ENCODE measurements at places on chromosomes 4 and X.

GRCh38 chr4:2245057-2245786 is 3.3 kb upstream of the HAUS3 start:
- DNase-seq: no peak

DNA sequence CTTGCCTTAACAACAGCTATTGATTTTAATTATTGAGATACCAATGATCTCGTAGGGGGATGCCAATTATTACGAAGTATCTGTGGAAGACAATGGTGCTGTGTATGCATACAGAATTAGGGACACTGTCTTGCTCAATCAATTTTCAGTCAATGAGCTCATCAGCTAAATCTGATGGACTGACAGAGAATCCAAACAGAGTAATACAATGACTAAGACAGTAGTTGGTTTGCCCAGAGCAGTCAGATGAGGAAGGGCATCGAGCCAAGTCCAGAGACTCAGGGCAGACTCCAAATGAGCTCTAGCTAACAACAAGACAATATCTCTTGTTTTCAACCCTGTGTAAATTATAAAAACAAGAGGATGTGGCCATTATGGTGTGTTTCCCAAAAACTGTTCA is 14.7 kb upstream of the GSX2 start:
- DNase-seq: no peak

DNA sequence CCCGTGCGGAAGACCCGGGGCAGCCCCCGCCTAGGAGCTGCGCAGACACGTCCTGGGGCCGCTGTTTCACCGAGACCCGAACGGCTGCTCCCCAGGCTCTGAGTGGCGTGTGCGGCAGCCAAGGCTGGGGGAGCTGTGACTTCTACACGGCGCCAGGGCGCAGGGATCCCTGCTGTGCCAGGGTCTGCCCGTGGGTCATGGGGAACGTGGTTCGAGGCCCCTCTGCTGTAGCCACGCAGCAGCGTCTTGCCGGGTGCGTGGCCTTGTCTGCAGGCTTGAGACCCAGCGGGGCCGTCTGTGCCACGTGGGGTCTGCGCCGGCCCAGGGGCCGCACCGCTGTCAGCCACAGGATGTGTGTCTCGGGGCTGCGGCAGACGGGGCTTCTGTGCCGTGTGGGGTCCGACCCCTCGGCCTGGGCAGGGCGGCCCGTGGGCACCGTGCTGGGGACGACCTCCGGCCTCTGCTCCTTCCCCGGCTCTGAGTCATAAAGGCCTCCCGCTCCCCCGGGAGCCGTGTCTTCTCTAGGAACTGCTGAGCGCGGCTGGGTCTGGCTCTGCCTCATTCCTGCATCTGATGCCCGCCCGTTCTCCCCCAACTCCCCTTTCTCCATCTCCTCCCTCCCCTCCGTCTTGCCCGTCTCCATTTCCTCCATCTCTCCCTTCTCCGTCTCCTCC is 12.7 kb upstream of the GTPBP6 start:
- no peak for DNase-seq

GRCh38 chr4:69322055-69322454 is 41.8 kb downstream of the UGT2B28 start:
- no peak for DNase-seq

GRCh38 chr4:44720371-44720770 is 6.0 kb downstream of the GNPDA2 start:
- DNase-seq: no peak

DNA sequence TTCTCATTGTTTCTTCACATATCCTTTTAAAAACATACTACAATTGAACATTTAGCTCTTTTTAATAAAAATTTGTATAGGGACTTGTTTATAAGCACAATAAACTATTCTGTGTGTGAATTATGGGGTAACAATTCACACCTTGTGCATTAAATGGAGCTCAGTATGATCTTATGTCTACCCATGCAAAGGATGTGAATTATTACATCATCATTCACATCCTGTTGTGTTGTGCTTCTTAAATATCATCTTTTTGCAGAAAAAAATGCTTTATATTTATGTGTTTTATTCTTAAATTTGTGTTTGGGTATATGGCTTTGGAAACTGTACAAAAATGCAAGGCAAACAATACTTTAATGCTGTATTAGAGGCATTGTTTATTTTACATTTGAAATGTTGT is 96.7 kb upstream of the PABPC4L start:
- no peak for DNase-seq

DNA sequence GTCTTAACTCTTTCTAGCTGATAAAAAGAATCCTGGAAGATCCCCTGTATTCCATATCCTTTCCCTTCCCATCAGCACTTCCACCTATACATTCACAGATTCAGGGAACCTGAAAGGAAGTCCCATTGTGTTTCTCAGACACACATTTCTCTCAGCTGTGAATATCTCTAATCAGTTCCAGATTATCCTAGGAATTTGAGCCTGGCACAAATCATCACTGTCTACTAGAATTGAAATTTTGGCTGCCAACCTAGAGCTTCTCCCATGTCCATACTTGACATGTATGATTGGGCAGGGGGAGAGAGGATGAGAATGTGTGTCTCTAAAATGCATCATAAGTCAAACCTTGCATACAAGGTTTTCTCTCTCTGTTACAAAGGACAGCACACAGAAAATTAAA is 53.1 kb downstream of the NDST3 start:
- no peak for DNase-seq

DNA sequence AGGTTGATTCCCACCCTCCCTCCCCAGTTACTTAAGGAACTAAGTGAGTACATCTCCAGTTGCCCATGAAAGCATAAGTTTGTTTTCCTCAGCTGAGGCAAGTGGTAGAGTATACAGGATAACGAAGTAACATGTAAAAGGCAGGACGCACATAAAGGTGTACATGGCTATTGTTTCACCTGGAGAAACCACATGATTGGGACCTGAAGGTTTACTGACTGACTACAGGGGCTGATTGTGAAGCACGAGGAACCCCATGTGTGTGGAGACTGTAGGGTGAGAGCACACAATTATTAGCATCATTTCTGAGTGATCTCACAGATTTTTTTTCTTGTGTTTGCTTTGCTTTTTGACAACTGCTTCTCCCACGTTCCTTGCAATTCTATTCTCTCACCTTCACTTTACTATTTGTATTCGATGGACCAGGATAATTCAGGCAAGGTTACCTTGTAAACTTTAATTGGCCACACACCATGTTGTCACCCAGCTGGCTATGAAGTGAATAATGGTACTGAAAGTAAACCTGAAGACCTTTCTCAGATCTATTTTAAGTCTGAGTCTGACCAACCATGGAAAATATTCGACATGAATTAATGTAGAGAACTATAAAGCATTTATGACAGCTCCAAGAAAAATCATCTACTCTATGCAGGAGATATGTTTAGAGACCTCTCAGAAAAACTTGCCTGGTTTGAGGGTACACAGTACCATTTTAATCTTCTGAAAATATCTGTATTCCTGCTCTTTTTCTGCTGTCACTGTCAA is 102.5 kb upstream of the MYOZ2 start:
- no peak for DNase-seq

GRCh38 chr4:185623444-185624258 is 88.3 kb upstream of the PDLIM3 start:
- no peak for DNase-seq

DNA sequence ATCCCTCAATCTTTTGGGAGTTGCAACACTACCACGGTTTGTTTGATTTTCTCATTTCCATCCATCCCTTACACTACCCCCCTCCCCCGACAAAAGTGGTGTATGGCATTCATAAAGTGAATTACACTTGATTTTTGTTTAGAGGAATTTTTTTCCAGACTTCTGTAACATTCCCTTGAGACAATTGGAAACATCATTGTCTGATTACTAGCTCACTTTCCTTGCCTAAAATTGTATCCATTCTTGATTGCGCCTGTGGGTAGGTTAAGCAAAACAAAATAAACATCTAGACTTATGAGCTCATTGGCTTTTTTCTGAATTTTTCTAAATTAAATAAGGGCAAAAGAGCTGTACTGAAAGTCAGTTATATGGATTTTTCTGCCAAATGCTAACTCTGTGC is 3.5 kb downstream of the GPC3 start:
- no peak for DNase-seq

DNA sequence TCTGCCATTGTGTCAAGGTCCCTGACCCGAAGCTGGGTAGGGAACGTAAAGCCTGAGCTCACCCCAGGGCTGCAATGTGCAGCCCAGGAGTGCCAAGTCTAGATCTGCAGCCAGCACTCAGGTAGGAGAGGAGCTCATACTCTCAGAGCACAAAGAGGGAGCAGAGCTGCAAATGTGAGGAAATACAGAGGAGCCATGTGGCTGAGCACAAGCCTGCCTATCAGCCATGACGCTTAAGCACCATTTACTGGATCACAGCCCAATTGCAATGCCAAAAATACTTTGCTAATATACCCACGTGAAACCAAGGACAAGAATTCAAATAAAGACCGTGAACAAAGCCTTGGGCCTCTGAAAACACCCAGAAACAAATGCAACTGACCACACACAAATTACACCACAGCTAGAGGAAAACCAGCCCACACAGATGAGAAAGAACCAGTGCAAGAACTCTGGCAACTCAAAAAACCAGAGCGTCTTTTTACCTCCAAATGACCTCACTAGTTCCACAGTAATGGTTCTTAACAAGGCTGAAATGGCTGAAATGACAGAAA is 69.0 kb upstream of the HPF1 start:
- no peak for DNase-seq

- no peak for DNase-seq
Measured at GRCh38 chr4:124839786-124840390, 127.4 kb upstream of the ANKRD50 start.

DNA sequence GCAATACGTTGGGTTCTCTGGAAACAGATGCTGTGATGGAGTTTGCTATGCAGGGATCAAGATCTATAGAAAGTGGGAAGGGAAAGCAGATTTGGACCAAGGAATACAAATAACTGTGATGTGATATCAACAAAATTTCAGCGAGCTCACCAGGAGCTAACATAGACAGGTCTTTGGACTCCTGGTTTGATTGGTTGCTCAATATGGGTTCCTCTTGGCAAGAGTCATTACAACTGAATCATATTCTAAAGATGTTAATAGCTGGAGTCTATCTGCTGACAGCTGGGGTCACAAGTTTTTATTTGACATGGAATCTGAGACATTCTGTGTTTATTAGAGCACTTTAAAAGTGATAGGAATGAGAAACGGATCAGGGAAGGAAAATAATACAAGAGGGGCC is 637.6 kb upstream of the GNPDA2 start:
- no peak for DNase-seq

GRCh38 chr4:151743128-151743854 is 17.5 kb downstream of the GATB start:
- no peak for DNase-seq

DNA sequence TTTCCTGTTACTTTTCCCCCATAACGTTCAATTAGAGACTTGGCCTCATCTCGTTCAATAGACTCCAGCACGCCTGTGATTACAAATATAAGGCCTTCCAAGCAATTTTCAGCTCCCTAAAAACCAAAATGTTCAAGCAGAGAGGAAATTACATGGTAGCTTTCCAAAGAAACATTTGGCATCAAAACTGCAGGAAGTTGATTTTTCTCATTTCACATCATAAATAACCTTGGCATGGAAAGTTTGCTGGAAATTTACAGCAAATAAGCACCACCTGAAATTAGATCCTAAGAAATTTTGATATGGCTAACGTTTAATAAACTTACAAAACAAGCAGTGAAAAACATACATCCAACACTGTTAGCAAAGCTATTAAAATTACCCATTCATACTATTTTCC is 53.3 kb downstream of the RFC1 start:
- no peak for DNase-seq

GRCh38 chr4:81378386-81378785 is 93.3 kb downstream of the RASGEF1B start:
- no peak for DNase-seq

- DNase-seq: no peak
Measured at GRCh38 chr4:143514497-143514896, 995 bp downstream of the SMARCA5 start.

DNA sequence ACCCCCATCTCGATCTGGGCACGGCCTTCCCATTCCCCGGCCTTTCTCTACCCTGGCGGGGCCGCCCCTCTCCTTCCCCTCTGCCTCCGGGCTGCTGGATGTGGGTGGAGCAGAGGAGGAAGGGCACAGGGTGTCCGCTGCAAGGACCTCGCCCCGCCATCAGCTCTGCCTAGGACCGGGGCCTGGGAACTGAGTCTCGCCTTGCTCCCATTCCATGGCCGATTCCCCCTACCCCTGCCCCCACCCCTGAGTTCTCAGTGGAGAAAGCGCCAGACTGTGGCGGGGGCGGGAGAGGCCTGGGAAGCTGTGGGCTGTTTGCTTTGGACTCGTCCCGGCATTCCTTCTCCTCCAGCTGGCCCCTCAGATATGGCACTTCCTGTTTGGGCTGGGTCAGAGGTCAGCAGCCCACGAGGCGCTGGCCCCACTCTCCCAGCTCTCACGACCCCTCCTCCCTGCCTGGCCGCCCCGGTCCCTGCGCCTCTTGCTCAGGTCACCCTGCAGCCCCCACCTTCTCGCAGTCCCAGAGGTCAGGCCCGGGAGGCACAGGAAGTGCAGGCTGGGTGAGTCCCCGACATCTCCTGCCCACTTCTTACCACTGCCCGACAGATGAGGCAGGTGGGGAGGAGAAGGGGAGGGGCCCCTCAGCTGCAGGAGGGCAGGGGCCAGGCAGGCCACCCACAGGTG is 6.4 kb upstream of the BGN start:
- DNase-seq: no peak

GRCh38 chr4:110854021-110854678 is 231.3 kb upstream of the PITX2 start:
- DNase-seq: no peak

- DNase-seq: no peak
Measured at GRCh38 chr4:136922066-136922465, 610.2 kb downstream of the PCDH18 start.

GRCh38 chr4:7722766-7723387 is 216.8 kb downstream of the AFAP1 start:
- no peak for DNase-seq

- no peak for DNase-seq
Measured at GRCh38 chr4:1419708-1420107, 13.5 kb upstream of the NKX1-1 start.

DNA sequence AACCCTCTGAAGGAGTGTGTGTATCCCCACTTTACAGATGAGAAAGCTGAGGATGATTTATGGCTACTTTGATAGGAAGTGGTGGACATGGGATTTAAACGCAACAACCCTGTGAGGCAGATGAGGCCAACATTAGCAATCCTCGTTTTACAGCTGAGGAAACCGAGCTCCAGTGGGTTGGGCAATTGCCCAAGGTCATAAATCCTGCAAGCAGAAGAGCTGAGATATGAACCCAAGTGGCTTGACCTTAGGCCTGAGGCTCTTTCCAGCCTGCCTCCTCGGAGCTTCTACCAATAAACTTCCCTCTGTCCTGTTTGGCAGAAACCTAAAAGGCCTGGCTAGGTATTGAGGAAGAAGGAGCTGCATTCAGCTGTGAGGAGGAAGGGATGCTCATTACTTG is 185.5 kb upstream of the RBPJ start:
- no peak for DNase-seq

GRCh38 chr4:129146639-129147038 is 50.7 kb downstream of the C4orf33 start:
- no peak for DNase-seq

- no peak for DNase-seq
Measured at GRCh38 chr4:122665161-122665929, 44.5 kb upstream of the IL21 start.

GRCh38 chr4:88619971-88620370 is 27.7 kb downstream of the HERC3 start:
- DNase-seq: no peak

- no peak for DNase-seq
Measured at GRCh38 chr4:75565481-75565880, 9.6 kb downstream of the ODAPH start.

GRCh38 chr4:180827232-180828009 is 1415.8 kb upstream of the TENM3 start:
- no peak for DNase-seq
